ENCODE measurements at places on chromosomes 11 and 22.
A peak's percentile ranks its signal among the peaks of the same experiment; 100 is the strongest.

DNA sequence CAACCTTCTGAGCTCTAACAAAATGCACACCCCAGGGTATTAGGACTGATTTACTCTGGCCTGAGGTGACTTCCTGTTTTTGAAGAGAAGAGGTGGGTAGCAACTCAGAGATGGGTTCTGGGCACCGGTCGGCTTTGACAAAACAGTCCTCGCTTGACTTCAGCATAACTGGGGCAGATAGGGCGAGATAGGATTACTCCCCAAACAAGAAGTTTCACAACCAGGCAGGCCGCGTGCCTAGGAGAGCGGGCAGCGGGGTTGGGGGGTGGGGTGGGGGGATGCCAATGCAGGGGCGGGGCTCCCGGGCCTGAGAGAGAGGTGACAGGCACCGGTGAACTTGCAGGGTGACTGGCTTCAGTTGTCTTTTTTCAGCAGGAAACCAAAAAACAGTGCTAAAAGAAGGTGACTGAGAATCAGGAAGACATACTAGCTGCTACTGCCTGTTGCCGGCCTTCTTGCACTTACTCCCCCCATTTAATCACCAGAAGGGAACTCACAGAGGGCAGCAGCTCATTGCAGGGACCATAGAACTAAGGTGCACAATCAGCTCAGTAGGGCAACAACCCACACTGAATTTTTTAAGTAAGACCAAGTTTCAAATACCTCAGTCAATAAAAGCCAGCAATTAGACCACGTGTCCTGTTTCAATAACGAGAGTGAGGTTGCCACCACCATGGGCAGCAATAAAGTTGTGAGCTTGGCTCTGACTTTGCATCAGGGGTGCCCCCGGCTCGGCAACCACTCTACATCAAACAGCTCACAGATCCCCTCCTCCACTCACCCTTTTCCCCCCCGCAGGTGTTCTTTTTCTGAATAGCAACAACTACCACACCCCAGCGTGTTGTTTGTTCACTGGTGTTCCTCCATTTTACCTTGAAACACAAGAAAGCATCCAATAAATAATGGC lies 37.2 kb upstream of the ETS1 start:
- peak; percentile 59 for ATAC-seq

- no peak for ATAC-seq
These were observed 1.4 kb upstream of the ROBO3 start for GRCh38 chr11:124863826-124864165.

DNA sequence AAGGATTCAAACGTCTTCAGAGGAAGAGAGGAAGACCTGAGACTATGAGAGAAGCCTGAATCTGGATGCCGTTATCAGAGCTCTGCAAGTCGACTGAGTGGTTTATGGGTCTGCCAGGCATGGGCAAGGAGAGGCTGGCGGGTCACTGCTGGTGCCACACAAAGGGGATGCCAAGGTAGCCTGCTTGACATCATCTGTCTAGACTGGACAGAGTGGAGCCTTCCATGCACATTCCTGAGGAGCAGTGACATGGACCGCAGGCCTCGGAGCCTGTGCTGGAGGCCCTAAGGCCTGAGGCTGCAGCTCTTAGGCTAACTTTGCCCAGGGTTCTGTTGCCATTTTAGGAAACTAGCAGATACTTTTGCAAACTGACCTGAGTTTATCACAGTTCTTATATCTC lies 127.4 kb downstream of the WT1 start:
- no peak for ATAC-seq

- no peak for ATAC-seq
These were observed 3.4 kb downstream of the TRPT1 start for GRCh38 chr11:64222651-64223000.

GRCh38 chr11:75090671-75091177 lies 6.0 kb downstream of the OR2AT4 start:
- peak; percentile 12 for ATAC-seq

- ATAC-seq = no peak
These were observed 32.3 kb upstream of the OR56A1 start for GRCh38 chr11:6062691-6063358.

- ATAC-seq = no peak
These were observed 1.9 kb upstream of the MMP1 start for GRCh38 chr11:102799681-102800340.

DNA sequence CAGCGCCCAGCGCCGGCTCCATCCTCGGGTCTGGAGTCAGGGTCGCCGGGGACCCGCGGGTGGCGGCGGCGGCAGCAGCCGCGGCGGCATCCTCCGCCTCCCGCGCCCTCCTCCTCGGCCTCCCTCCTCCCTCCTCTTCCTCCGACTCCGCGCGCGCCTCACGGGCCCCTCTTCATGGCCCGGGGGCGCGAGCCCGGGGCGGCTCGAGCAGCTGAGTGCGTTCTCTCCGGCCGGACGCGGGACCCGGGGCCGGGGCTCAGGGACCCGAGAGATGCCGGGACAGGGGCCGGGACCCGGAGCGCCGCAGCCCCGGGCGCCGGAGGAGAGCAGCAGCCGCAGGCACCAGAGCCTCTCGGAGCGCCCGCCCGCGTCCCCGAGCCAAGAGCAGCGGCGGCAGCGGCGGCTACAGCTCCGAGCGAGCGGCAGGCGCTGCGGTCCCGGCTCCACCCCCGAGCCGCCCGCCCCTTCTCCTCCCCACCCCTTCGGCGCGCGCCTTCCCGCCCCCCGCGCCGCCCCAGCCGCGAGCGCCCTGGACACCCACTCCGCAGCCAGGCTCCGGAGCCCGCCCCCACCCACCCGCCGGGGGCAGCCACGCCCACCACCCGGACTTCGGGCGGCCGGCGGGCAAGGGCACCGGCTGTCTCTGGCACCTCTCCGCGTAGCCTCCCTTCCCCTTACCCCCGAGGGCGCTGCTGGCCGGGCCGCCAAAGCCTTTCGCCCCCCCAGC lies at the start of gene CHST1:
CHST1 (minus strand) TSS at position 417 of the 727 bp plus-strand sequence. CDS start 14,699 bp downstream, outside the sequence.
- ATAC-seq = no peak

GRCh38 chr22:41512421-41513194 lies 31.7 kb downstream of the POLR3H start:
- ATAC-seq = no peak

DNA sequence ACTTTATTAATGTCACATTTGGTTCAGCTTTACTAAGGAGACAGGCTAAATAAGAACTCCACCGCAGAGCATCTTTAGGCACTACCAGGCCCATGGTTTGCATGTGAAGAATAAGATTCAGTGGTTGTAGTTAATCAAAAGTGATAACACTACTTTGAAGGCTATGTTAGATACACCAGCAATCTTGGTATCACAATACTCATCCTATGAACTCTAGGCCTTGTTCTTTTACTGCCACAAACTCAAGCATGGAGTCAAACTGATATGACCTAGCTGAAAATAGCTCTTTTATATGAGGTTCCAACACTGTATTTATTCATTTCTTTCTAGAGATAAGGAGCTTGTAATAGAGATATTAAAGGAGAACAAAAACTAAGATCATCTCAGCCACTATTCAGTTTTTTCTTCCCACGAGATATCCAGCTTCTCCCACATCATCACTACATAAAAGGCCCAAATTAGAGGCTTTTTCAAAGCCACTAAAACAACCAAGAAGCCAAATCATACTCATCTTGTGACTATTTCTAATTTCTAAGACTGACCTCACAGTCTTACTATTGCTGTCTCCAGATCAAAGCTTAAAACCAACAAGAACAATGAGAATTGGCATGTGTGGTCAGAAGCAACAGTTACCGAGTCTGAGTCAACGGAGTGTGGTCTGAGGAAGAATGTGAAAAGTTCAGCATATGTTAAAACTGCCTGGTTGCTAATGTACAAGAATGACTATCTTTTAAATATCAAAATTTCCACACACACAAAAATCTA lies 25.1 kb upstream of the GUCY1A2 start:
- ATAC-seq = peak; percentile 64

DNA sequence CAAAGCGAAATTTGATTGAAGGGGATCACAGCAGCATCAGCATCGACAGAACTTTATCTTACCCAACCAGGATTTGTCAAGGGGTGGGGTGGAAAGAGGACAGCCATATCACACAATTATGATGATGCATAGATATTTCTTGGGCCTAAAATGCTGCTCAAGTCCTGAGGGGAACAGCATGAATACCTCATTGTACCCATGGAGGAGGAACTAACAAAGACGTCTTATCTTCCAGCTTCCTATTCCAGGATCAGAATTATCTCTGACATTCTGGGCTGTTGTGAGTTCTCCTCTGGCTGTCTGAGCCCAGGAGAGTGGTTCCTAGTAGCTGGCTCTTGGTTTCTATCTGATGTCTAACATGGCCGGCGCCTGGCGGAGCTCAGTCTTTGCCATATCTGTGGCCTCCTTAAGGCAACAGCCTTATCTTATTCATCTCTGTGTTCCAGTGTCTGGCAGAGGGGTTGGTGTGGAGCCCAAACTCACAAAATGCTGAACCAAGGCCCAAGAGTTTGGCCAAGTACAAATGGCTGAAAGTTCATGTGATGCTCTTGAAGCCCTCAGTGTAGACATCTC lies 68.2 kb upstream of the TIMP3 start:
- no peak for ATAC-seq

GRCh38 chr11:70307176-70307575 lies 36.7 kb downstream of the PPFIA1 start:
- no peak for ATAC-seq

- peak; percentile 46 for ATAC-seq
These were observed 546 bp downstream of the DRAP1 start for GRCh38 chr11:65919573-65920371.

DNA sequence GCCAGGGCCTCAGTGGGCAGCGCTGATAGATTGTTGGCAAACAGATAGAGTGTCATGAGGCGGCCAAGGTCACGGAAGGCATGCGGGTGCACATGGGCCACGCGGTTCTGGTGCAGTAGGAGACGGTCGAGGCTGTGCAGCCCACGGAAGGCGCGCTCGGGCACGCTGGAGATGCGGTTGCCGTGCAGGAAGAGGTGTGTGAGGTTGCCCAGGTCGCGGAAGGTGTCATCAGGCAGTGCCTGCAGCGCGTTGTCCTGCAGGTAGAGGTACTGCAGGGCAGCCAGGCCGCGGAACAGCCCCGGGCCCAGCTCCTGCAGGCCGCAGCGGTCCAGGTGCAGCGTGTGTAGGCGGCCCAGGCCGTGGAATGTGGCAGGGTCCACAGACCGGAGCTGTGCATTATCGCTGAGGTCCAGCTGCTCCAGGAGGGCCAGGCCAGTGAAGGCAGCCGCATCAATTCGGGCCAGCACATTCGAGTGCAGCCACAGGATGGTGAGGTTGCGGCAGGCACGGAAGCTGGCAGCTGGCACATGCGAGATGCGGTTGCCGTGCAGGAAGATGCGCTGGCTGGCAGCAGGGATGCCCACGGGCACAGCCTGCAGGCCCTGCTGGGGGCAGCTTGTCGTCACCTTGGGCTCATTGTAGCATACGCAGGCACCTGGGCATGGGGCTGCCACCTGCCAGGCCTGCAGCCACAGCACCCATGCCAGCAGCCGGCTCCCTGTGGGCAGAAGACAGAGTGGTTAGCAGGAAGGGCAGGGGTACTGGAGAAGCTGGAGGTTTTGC lies 25.5 kb downstream of the RTN4R start:
- ATAC-seq = no peak

DNA sequence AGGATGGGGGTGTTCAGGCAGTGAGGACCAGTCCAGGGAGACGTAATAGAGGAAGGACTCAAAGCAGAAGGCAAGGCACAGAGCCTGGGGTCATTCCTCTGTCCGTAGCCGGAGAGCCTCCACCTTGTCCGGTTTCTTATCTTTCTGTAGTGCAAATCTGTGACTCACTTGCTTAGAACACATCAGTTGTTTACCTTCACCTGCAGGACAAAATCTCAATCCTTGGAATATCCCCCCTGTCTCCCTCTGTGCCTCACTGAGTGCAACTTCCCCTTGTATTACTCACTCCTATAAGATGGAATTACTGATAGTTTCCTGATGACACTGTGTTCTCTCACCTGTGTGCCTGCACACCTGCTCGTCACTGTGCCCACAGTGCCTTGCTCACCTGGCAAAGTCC lies 20.4 kb upstream of the TTC12 start:
- no peak for ATAC-seq

DNA sequence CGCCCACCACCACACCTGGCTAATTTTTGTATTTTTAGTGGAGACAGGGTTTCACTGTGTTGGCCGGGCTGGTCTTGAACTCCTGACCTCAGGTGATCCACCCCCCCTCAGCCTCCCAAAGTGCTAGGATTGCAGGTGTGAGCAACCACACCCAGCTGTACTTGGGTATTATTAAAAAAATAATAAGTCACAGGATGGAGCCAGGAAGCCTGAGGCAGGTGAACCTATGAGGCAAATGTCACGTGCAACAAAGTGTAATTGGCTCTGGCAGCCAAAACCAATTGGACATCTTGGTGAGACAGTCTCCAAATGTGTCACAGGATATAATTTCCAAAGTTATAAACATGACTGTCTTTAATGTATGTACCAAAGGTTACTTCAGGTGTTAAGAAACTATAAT lies 24.0 kb upstream of the MALAT1 start:
- no peak for ATAC-seq

DNA sequence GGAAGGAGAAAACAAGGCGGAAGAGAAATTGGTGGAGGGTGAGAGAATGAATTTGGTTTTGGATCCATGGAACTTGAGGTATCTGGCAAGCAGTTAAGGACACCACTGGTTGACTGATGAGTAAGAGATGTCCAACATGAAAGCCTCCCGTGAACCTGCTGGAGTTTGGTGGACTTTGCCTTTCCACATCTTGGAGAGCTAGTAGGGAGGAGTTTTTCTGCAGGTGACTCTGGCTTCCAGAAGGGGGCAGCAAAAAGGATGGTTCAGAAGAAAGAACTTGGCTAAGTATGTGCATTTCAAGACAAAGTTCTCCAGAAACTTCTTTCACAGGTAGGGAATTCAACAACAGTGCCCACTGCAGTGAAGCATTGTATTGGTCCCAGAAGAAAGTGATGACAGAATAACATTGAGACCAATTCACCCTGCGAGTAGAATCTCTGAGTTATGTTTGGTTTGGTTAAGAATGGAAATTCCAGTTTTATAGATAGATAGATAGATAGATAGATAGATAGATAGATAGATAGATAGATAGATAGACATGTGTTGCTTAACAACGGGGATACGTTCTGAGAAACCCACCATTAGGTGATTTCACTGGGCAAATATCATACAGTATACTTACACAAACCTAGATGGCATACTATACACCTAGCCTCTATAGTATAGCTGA lies 28.5 kb downstream of the DCDC1 start:
- ATAC-seq = no peak

Measured in activated T-helper 17 cell treated with anti-CD3 and anti-CD28 coated beads, Interleukin-2, amount 50 U/mL, for 72 hours (primary cell).